ENCODE measurements at places on chromosomes 2 and 18.

DNA sequence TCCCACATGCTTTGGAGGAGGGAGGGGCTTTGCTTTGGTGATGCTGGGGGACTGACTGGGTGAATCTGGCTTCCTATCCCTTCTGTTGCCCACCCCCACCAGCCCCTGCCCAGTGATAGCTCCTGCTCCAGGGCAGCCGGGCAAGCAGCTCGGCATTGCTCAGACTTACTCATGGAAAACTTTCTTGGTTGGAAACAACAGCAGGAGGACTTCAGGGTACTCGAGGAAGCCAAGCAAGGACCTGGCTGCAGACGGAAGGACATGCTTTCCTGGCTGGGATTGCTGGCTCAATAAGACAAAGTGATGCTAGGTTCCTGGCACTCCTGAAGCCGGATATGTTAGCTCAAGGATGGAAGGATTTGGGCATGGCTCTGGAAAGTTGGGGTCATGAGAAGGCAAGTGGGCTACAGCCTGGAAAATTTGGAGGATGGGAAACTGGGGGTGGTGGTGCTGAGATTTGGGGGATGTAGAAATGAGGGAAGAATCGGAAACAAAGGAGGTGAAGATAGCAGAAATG is 3.1 kb downstream of the SPEG start:
- no peak for DNase-seq

DNA sequence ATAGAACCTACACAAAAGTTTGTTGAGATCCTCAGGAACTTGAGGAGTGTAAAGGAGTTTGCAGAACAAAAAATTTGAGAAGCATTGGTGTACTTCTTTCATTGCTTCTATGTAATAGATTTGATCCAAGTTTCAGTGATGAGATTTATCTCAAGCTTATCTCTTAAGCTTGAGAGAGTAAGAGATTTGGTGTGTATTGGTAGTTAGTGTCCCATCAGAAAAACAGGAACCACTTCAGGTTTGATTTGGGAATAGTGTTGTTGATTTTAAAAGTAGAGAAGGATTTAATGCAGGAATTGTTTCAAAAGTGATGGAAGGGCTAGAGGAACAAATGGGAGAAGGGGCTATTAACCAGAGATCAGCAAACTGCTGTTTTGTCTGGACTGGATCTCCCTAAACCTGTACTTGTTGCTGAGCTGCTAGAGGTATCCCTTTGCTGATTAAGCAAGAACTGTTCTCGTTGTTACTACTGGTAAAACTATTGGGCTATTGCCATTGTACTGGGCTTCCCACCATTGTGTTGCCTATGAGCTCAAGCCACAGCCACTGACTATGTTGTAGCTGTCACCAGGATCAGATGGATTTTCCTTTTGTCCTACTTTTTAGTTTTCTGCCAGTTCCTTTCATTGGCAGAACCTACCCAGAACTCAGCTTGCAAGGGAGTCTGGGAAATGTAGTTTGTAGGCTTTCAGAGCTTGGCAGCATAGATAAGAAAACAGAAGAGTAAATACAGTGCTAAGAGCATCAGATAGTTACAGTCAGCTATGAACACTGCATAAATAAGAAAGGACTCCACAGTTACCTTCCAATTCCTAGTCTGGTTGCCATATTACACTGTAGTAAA is 39.3 kb downstream of the RAB10 start:
- no peak for DNase-seq

DNA sequence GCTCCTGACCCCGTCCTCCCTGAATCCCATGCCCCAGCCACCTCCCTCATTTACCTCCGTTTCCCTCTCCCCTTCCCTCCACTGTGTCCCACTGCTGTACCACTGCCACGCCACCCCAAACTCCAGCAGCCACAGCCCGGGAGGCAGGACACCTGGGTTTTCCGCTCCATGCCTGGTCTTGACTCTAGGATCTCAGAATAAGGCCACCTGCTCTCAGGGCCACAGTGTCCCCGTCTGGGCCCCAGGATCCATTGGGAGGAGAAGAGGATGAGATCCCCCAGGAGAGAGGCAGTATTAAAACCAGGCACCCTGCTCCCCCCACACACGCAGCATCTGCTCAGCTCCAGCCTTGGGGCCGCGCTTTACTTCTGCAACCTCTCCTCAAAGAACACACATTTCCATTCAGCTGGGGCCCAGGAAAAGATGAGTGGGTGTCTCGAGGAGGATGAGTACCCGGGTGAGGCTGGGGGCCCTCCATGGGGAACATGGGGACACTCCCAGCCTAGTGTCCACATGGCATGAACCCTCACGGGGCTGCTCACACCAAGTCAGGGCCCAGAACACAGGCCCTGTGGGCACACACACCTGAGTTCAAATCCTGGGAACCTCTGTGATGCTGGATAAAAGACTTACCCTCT is 32.8 kb upstream of the TNS1 start:
- no peak for DNase-seq

- DNase-seq = no peak
These were observed 738 bp downstream of the CHST9 start for GRCh38 chr18:27184115-27185024.

DNA sequence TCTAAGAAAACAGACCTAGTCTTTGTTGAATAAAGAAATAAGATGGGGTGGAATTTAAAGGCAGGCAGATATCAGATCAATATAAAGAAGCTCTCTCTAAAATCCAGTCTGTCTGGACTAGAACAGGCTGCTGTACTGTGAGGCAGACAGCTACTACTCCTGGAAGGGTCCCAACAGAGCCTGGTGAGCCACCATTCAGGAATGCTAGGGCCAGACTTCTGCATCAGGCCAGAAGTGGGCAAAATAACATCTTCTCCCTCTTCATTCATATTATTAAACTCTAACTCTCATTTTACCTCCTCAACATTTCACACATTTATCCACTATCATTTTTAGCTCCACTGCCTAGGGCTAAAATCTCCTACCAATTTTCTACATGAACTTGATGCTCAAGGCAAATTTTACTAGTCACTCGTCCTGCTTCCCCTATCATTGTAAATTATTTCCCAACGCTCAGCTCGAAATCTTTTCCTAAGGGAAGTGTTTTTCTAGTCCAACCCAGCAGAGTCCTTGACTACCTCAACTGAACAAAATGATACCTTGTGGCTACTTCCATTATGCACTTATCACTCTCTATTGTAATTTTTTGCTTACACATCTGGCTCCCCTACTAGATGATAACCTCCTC is 45.2 kb upstream of the GLS start:
- DNase-seq = peak; percentile 92

GRCh38 chr2:166592750-166593149 is 98.7 kb upstream of the SCN7A start:
- DNase-seq = no peak

DNA sequence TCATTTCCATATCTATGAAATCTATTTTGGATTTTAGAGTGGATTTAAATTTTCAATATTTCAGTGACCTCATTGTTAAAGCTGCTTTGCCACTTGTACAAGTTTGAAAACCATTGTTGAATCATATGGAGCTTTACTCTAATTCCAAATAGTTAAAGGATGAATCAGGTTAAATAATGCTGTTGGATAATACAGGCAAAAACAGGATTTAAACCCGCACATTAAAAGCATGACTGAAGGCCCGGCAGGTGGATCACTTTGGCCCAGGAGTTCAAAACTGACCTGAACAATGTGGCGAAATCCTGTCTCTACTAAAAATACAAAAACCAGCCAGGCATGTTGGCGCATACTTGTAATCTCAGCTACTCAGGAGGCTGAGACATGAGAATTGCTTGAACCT is 68.3 kb downstream of the RIF1 start:
- DNase-seq = no peak

DNA sequence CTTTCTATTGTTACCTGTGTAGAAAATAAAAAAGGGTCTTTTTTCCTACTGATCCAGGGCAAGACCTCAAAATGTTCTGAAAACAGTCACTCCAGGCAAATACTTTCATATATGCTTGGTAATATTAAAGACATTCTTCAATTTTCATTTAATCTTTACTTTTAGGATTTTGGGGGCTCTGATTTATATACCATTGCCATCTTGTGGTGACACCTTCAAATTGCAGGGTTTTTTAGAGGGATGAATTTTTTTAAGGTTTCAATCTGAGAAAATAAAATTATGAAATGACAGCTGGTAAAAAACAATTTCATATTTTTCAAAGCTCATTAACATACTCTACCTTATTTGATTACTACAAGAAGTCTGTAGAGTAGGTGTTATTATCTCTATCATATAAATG is 26.8 kb downstream of the MAPK4 start:
- DNase-seq = no peak

DNA sequence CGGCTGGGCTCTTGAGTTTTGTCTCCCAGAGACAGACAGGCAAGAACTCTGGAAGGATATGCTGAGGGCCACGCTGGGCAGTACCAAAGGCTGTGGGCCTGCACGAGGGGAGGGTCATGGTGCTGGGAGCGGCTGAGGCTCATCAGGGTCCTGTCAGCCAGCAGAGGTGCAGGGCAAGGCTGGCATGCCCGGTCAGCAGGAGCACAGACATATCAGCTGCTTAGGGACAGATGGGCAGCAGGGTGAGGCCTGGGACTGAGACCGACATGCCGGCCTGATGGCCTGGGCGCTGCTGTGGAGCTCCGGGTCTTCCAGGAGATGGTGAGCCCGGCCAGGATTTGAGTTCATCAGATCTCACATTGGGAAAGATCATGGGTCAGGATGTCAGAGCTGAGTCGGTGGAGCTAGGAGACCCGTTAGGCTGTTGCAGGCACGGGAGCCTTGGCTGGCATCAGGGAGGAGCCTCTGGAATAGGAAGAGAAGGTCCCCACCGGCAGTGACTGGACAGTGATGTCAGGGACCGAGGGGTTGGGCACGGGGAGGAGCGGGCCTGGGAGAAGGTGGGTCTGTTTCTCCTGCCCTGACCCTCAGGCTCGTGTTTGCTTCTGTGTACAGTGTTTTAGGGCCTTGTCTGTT is 18.8 kb downstream of the CNDP2 start:
- DNase-seq = no peak

DNA sequence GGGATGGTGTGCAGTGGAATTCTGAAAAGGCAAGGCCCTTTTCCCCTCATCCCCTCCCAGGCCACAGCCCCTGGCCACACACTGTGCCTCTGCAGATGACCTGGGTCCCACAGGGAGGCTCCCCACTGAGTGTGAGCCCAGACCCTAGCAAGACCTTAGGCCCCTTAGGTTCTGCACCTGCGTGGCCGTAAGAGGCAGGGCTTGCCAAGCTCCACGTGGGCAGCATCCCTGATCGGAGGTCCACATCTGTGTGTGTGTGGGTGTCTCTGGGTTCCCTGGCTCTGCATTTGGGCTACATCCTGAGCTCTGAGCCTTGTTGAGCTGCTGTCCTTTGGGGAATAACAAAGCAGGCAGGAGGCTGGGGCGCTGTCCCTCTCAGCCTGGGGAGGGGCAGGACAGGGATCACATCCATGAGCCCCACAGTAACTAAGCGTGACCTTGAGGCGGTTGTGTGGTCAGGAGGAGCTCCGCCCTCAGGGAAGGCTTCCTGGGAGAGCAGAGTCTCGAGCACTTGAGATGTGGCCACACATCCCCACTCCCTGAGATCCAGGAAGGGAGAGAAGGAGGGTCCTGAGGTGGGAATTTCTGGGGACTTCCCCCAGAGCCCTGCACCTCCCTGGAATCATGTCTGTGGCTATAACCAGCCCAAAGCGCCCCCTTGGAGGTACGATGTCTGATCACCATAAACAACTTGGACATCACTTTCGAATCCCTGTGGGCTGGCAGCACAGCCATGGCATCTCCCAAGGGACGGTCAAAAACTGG is 84.8 kb downstream of the STPG4 start:
- no peak for DNase-seq

DNA sequence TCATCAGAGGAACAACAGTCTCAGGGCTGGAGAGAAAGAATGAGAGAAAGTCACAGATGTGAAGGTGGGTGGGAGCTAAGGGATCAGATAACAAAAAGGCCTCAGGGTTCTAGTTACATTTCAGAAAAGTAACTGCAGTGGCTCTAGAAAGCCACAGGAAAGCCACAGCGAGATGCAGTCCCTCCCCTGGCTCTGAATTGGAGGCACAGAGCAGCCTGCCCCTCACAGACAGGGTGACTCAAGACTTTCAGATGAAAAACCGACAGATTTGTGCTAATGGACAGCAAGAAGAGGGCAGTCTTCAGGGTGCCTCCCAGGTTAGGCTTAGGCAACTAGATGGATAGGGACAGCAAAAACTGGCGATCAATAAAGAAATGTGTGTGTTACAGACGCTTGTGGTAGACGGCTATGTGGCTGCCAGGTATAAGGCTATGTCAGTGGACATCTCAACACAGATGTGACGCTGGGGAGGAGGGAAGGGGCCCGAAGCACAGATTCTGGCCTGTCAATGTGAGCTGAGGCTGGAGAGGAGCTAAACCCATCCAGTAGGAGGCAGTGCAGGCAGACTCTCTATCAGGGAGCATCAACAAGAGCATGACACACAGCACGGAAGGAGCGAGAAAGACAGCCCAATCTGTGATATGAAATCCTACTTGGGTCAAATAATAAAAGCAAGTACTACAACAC is 26.2 kb downstream of the UNC50 start:
- no peak for DNase-seq

DNA sequence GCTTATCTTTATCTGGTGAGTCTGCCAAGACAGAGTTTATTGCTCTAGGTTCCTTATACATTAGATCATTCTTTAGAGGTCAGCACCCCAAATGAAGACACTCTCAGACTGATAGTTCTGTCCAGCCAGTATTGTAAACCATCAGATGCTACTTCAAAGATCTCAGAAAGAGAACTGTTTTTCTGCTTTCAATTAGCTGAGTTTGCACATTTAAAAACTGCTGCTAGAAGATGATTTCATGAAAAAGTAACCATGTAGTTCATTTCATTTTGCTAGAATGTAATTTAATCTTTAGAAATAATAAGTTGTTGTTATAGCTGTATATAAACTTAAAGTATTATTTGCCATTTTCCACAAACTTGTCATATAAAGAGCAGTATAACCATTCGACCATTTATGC is 344.5 kb upstream of the ATP5MC3 start:
- DNase-seq = no peak

GRCh38 chr2:119809339-119810048 is 49.8 kb downstream of the PTPN4 start:
- no peak for DNase-seq

DNA sequence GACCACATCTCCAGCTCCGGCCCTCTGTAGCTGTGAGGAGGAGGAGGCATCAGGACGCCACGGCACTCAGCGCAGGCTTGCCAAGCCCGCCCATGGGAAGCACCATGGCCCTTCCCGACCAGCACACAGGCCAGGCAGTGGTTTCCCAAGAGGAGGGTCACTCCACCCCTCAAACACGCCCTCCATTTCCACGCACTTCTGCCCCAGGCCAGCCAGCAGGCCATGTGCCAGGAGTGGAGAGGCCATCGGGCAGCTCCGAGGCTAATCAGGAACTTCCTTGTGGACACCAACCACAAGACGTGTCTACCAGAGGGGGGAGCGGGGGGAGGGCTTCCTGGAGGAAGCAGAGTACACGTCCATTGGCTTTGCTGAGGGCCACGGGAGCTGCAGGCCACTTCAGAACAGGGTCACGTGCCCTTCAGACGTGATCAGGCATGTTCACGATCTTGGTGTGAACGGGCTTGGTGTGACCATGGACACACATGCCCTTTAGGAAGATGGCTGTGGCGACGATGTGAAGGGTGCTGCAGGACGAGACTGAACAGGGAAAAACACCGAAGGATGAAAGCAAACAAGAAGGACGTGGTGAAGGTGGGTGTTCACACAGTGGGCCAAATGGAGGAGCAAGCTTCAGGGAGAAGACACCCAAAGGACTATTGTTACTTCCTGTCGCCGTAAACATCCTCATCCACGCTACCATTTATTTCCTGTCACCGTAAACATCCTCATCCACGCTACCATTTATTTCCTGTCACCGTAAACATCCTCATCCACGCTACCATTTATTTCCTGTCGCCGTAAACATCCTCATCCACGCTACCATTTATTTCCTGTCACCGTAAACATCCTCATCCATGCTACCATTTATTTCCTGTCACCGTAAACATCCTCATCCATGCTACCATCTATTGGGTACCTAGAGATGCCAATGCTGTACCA is 6.5 kb upstream of the MTERF4 start:
- no peak for DNase-seq

Measured in COLO829 (cell line).